SJSA1 (cell line): ENCODE measurements at places on chromosomes 16 and 17. TPM values are rescaled to one million over a fixed set of nuclear protein-coding genes. Genes with fewer than 3 reads are reported as not detected.

FA2H gene
- total RNA-seq: not detected in 2 replicates

DNA sequence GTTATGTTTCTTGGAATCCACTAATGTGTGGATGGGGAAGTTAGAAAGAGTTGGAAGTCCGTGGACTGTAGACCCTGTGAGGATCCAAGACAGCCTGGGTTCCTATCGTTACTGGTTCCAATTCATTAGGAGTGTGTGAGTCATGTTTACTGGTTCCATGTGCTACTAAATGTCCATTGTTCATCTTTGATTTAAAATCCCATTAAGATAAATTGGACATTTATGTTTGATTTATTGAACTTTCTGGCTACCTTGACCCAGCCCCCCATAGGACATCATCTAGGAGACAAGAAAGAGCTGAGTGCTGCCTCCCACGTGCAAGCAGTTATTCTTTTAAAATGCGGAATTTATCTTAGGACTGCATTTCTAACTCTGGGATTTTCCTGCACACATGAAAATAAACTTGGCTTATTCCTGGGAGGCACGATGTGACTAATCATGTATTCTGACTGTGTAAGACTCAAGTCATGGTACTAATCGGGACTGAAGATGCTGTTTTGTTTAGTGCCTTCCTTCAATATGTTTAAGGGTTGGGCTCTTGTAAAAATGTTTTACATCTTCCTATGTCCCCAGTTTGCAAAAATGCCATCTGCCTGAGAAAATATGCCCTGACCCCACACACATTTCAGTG is 53.4 kb downstream of the RGS9 start:
- peak; percentile 76 for DNase-seq

RRAD gene
- total RNA-seq: 0.16 and 0.39 TPM in 2 replicates

- DNase-seq: no peak
Observed at GRCh38 chr17:27494192-27495091, 38.2 kb downstream of the KSR1 start.

PPM1E gene
- total RNA-seq: 0.31 and 0.45 TPM in 2 replicates

DNA sequence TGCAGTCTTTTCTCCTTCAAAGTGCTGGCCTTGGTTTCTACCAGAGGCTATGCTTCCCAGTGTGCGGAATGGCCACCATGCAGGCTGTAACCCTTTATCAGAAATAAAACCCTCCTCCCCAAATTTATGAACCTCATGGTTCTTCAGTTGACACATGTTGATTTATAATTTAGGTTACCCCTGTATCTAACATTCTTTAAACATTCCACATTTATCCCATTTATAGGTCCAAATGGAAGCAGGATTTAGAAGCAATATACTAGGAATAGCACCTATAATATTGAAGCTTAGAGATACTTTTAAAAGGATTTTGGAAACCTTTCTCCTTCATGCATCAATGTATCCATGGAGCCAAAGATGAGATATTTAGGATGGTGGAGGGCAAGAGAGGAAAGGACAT is 438.8 kb upstream of the C16orf82 start:
- DNase-seq: no peak

PNMT gene
- total RNA-seq: not detected in 2 replicates

DNA sequence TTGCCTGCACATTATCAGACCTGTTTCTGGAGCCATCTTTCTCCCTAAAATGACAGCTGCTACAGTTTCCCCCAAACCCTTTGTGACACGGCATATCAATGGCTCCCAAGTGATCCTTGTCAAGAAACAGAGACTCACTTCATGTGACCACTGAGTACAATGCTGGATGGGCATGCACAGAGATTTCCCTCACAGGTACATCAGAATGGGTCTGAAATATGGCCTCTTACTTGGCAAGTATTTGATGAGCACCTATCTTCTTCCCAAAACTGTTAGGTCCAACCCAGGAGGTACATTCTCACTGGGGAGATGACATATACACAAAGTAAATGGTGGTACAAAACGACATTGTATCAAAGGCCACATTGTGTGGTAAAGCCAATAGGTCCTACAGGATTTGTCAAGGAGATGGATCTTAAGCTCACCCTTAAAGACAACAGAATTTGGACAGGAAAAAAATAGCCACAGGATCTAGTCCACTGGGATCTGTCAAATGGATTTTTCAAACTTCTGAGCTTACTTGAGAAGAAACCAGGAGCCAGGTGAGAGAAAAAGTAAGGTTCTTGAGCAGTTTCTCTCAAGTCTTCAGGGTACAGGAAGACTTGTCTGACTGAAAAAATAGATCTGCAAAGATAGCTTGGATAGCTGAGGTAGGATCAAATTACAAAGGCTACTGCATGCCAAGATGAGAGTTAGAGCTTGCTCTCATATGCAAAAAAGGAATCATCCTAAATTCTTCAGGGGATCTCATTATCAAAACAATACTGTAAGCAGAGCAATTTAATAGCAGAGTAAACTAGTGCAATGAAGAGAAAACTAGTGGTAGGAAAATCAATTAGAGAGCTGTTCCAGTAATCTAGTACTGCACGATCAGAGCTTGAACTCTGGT is 28.8 kb downstream of the RNF43 start:
- no peak for DNase-seq

- no peak for DNase-seq
Observed at GRCh38 chr17:54979657-54980056, 11.1 kb downstream of the STXBP4 start.

DYNLRB2 gene
- not detected in 2 replicates for total RNA-seq

DNA sequence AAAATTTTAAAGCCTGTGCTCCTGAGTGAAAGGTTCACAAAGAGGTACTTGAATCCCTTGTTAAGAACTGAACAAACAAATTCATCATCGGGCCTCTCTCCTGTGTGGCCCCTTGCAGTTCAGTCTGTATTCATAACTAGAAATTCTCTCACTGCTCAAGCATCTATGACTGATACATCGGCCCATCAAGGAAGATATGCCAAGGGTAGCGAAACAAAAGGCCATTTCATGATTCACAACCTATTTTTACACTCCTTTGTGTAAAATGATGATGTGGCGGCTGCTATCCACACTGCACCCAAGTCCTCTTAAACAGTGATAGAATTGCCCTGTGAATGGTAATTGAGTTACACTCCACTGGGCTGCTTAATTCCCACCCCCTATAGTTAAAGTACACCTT is 204.6 kb downstream of the STX8 start:
- peak; percentile 74 for DNase-seq

DNA sequence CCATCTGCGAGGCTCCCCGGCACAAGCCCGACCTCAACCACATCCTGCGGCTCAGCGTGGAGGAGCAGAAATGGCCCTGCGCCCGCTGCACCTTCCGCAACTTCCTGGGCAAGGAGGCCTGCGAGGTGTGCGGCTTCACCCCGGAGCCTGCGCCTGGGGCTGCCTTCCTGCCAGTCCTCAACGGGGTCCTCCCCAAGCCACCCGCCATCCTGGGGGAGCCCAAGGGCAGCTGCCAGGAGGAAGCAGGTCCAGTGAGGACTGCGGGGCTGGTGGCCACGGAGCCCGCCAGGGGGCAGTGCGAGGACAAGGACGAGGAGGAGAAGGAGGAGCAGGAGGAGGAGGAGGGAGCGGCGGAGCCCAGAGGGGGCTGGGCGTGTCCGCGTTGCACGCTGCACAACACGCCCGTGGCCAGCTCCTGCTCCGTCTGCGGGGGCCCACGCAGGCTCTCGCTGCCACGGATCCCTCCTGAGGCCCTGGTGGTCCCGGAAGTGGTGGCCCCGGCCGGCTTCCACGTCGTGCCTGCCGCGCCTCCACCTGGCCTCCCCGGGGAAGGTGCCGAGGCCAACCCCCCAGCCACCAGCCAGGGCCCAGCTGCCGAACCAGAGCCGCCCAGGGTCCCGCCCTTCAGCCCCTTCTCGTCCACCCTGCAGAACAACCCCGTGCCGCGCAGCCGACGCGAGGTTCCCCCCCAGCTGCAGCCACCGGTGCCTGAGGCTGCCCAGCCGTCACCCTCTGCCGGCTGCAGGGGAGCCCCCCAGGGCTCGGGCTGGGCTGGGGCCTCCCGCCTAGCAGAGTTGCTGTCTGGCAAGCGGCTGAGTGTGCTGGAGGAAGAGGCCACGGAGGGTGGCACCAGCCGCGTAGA is 13.1 kb upstream of the PRR35 start:
- DNase-seq: no peak

KRT28 gene
- total RNA-seq: not detected in 2 replicates

DNA sequence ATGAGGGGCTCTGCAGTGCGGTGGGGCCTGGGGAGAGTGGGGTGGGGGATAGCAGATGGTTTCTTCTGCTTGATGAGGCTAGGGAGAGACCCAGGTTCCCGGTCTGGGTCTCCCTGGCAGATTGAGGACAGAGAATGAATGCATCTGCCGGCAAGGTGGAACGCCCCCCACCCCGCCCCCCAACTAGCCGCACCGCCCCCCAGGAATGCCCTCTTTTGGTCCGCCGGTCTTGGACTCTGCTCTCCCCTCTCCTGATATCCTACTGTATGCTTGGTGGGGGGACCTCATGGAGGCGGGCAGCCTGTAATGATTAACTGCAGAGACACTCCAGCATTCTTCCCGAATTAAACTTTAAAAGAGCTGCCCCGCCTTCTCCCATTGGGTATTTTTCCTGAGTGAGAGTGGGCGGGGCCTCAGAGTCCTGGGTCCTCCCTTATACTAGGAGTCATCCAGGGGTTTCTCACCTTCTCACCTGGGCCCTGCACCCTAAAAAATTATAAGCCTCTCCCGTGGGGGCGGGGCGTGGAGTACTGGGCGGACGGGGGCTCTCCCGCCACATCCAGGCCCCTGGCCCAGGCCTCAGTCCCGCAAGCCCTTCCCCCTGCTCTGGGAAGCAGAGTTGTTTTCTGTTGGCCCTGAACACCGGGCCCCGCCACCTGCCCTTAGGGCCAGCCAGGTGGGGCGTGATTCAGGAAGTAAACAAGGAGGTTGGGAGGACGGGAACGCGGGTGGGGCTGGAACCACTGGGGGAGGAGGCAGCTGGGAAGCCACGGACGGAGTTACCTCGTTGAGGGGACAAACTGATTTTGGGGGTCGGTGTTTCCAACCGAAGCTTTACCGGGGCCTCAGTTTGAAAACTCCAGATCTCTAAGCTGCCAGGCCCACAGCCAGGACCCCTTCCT is 1.5 kb downstream of the GRB7 start:
- DNase-seq: no peak

SLC16A6 gene
- total RNA-seq: not detected in 2 replicates

DNA sequence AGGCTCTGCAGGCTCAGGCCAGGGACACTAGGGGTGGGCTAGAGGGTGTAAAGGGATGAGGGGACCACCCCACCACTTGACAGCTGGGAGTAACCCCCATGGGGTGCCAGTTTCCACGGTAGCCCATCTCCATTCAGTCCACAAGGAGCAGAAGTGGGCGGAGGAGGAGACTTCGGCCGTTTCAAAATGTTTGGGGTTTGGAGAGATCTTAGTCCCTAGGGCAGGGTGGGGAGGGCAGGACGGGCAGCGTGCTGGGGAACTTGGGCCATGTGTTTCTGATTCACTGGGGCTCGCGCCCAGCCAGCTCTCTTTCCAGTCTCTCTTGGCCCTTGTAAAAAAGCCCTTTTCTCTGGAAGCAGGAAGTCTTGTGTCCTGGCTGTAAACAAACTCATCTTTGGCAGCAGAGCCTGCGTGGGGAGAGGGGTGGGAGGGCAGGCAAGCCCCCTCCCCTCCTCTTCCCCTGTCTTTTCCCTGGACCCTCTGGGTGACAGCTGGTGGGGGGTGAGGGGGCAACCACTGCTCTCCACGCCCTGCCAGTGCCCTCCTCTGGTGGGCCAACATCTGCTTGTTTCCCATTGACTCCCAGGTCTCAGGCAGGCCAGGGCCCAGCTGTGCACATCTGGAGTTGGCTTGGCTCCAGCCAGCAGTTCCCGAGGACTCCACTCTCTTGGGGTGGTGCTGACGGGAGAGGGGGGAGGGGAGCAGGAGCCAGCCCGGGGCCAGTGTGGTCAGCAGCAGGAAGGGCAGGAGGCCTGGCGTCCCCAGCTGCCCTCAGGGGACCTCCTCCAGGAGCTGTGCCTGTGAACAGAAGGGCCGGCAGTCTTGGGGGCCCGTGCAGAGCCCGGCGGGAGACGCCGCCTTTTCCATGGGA is 8.1 kb downstream of the CYGB start:
- peak; percentile 91 for DNase-seq

DNA sequence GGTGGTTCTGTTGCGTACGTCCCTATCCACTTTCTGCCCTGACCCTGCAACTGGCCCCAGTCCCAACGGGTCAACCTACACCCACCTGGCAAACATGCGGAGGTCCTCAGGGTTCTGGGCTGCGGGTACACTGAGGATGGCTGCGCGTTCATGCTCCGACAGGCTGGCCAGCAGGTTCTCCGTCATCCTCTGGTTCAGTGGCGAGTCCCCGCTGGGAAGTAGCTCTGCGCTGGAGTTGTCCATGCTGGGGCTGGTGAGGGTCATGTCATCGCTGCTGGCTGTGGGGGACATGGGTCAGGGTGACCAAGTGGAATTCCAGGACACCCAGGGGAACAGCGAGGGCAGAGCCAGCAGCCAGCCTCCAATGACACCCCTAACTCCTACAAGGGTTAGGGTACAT is 10.6 kb downstream of the MPG start:
- no peak for DNase-seq

GRCh38 chr17:41772218-41772585 is 14.3 kb downstream of the JUP start:
- DNase-seq: no peak

KRTAP3-1 gene
- total RNA-seq: not detected in 2 replicates

DNA sequence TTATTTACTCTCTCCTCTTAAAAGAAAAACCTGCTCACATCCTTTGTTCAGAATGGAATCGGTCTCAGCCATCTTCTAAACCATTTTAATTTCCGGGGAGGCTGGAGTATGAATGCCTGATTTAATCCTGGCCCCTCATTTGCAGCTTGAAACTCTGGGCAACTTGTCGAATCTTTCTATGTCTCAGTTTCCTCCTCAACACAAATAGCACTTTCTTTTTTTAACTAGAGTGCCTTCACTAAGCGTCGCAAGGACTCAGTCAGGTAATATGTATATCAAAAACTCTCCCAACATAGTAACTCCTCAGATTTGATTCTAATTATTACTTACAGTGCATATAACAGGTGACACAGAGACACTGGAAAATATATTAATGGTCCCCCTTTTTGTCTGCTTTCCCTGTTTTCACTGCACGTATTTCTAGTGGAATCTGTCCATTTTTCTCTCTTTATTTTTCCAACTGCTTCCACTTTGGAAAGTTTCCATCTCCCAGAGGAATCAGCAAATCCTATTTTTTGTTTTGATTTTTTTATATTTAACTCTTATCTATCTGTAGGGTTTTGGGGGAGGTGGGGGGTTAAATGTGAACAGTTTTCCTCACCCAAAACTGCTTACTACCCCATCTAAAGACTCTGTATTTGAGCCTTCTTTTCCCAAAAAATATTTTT is 18.6 kb downstream of the SNN start:
- no peak for DNase-seq

ACSM2A gene
- not detected in 2 replicates for total RNA-seq

DNA sequence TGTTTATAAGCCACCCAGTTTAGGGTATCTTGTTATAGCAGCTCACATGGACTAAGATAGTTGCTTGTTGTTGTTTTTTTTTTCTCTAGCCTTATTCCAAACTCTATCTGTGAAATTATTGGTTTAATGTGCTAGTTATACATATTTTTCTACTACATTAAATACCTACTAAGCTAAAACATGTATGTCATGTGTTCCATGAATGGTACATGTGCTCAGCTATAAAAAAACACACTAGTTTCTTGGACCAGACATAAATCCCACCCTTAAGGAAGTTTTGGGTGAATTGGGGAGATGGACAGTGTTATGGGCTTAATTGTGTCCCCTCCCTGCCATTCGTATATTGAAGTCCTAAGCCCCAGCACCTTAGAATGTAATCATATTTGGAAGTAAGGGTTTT is 19.8 kb downstream of the ITPRIPL2 start:
- DNase-seq: no peak
